ENCODE measurements at places on chromosomes 6 and 20.
A peak's percentile ranks its signal among the peaks of the same experiment; 100 is the strongest.

DNA sequence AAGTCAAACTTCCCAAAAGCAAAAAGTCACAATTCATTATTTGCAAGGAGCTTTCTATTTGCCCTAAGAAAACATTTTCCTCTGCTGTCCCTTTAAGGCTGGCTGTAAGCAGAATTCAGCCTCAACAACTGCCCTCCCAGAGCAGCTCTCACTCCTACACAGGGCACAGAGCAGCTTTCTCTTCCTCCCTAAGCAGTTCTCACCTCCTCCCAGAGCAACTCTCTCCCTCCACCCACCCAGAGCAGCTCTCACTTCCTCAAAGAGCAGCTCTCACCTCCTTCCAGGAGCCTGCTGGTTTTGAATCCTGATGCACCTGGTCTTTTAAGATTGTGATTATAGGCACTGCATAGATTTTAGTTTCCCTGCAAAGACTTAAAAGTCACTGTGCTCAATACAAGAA is 120.6 kb upstream of the TMEM181 start:
- peak; percentile 4 for DNase-seq

GRCh38 chr6:163545370-163545769 is 130.9 kb downstream of the QKI start:
- DNase-seq, result no peak

DNA sequence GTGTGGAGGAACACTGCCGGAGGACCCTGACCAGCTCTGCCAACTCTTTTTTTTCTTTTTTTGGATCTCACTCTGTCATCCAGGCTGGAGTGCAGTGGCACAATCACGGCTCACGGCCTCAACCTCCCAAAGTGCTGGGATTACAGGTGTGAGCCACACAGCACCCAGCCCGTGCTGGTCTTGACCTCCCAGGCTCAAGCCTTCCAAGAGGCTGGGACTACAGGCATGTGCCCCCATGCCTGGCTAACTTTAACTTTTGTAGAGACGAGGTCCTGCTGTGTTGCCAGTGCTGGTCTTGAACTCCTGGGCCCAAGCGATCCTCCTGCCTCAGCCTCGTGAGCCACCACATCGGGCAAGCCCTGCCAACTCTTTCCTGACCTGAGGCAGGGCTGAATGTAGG is 11.2 kb downstream of the GCNT2 start:
- DNase-seq, result no peak

DNA sequence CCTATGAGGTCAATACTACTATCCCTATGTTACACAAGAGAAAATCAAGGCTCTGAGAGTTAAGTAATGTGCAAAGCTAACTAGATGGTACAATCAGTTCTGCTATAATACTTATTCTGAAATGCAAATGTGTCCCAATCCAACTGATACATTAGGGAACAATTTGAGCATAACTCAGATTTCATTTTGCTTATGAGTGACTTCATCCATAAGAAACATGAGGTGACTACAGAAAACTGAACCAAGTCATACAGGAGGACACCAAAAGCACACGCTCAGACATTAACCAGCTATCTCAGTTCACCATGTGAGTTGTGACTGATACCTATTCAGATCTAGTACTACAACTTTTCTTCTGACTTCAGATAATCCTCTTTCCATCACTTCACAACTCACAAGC is 179.9 kb upstream of the RUNX2 start:
- DNase-seq, result no peak

GRCh38 chr6:87968435-87969278 is 79.0 kb upstream of the SPACA1 start:
- peak; percentile 22 for DNase-seq

- DNase-seq, result no peak
Measured at GRCh38 chr20:51573576-51574243, 31.2 kb upstream of the NFATC2 start.

GRCh38 chr6:37940074-37940847 is 120.7 kb downstream of the ZFAND3 start:
- no peak for DNase-seq

- DNase-seq, result peak; percentile 84
Measured at GRCh38 chr6:165584541-165584940, 78.5 kb downstream of the PDE10A start.

DNA sequence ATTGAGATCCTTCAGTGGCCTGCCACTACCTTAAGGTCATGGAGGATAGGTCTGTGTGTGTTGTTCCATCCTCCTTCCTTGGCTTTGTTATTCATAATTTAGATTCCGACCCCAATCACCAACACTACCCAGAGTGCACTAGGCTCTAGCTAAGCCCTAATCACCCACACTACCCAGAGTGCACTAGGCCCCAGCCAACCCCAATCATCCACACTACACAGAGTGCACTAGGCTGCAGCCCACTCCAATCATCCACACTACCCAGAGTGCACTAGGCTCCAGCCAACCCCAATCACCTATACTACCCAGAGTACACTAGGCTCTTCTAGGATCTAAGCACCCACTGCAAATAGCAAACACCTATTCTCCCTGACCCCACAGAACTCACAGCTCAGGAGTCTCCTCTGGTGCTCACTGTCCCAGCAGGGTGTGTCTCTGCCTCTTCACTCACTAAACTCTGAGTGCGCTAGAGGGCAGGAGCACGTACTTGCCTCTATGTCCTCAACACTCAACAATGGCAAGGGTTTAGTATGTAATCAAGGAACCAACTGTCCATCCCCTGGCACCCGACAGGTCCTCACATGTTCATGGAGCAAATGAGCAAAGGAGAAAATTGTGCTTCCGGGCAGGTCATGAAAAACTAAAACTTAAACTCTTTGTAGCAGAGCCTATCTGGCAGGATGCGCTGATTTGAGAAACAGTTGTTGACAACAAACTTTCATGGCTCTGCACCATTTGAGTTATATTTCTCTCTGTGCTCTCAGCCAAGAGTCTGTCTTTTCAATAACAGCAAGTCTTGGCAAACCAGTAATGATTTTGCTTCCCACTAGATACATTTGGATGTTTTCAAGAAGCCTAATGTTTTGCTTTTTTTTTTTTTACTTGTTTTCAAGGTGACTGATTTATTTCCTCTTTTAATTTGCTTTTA is 54.3 kb downstream of the SLC22A23 start:
- DNase-seq, result no peak

DNA sequence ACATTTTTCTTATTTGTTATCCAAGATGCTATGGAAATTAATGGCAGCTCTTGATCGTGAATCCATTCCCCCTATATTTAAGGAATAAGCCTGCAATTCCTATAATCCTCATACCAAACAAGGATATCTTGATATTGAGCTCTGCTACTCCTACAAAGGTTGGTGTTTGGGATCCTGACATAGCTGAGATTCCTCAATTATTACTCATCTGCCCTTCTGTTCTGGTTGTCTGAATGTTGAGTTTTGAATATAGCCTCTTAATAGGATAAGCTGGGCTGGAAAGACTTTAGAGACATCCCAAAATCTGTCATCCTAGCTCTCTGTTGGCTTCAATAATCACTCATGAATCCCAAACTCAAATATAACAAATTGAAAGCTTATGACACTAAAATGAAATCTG is 49.9 kb downstream of the CLIC5 start:
- DNase-seq, result peak; percentile 81

GRCh38 chr6:35443341-35444030 is 8.7 kb upstream of the FANCE start:
- DNase-seq, result no peak

GRCh38 chr20:698276-698675 is 22.7 kb upstream of the SCRT2 start:
- DNase-seq, result no peak

- no peak for DNase-seq
Measured at GRCh38 chr6:112050429-112050828, 3.5 kb upstream of the CCN6 start.

DNA sequence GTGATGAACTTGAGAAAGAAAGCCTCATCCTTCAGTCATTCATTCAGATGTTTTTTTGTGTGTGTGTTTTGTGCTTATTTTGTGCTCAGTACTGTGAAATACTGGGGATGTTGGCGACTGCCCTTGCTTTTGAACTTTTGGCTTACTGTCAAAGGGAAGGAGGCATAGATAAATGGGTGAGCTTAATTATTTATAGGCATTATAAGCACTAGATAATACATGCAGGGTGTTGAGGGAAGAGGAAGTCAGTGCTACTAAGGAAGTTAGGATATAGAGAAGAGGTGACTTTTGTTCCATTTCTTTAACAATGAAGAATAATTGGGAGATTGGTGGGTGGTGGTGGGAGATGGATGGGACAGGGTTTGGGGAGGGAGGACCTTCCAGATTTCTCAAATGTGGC is 23.6 kb downstream of the XRN2 start:
- DNase-seq, result no peak

DNA sequence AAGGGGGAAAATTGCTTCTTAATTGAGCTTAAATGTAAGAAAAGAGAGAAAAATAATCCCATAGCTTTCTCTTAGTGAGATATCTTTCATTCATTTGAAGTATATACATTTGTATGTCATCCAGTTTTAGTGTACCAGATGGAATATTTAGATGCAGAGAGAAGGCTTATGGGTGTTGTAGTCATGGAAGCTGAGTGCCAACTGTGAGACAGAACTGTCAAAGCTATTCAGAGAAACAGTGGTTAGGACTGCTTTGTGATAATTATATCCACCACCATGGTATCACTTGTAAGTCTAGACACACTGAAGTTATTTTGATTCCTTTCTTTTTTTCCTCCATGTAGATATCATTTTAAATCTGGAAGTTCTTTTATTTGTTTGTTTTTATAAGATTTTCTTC is 524.3 kb upstream of the EPHA7 start:
- DNase-seq, result no peak

GRCh38 chr20:23095499-23095898 is 9.4 kb upstream of the CD93 start:
- DNase-seq, result no peak

- no peak for DNase-seq
Measured at GRCh38 chr6:150770637-150771036, 94.9 kb upstream of the MTHFD1L start.

- no peak for DNase-seq
Measured at GRCh38 chr6:33273924-33274902, 2.3 kb downstream of the RPS18 start.

GRCh38 chr6:21614226-21614625 is 20.7 kb downstream of the SOX4 start:
- no peak for DNase-seq

- DNase-seq, result no peak
Measured at GRCh38 chr6:13120483-13121482, 207.6 kb downstream of the TBC1D7 start.

- no peak for DNase-seq
Measured at GRCh38 chr6:111205502-111205901, 118.2 kb downstream of the SLC16A10 start.
